Stimulated activated CD4-positive, alpha-beta T cell treated with anti-CD3 and anti-CD28 coated beads, Interleukin-2, amount 100 ng/mL, for 24 hours (primary cell): ENCODE measurements at places on chromosomes 6 and 20.

DNA sequence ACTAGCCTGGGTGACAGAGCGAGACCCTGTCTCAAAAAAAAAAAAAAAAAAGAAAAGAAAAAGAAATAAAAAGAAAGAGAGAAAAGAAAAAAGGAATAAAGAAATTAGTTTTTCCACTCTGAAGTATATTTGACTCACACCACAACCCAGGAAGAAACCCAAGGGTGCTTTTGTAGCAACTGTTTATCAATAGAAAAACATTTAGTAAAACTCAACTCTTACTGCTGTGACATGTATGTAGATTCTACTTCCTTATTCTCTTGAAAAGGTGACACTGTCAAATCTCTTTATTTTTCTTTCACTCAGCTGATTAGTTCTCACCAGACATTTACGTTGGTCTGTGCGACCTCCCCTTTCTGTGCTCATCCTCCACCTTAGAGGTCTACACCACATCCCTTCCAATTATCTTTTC is 99.9 kb upstream of the SHLD1 start:
- no peak for DNase-seq

DNA sequence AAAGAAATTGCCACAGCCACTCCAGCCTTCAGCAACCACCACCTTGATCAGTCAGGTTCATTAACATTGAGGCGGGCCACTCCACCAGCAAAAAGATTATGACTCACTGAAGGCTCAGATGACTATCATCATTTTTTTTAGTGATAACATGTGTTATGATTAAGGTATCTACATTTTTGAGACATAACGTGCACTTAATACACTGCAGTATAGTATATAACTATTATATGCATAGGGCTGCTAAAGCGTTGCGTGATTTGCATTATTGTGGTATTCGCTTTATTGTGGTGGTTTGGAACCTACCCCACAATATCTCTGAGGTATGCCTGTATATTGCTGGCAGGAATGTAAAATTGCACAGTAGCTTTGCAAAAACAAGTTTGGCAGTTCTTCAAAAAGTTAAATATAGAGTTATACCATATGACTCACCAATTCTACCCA is 6.8 kb upstream of the RIPK1 start:
- no peak for DNase-seq

GRCh38 chr6:32668226-32668747 is 1.8 kb upstream of the HLA-DQB1 start:
- peak; percentile 22 for DNase-seq

DNA sequence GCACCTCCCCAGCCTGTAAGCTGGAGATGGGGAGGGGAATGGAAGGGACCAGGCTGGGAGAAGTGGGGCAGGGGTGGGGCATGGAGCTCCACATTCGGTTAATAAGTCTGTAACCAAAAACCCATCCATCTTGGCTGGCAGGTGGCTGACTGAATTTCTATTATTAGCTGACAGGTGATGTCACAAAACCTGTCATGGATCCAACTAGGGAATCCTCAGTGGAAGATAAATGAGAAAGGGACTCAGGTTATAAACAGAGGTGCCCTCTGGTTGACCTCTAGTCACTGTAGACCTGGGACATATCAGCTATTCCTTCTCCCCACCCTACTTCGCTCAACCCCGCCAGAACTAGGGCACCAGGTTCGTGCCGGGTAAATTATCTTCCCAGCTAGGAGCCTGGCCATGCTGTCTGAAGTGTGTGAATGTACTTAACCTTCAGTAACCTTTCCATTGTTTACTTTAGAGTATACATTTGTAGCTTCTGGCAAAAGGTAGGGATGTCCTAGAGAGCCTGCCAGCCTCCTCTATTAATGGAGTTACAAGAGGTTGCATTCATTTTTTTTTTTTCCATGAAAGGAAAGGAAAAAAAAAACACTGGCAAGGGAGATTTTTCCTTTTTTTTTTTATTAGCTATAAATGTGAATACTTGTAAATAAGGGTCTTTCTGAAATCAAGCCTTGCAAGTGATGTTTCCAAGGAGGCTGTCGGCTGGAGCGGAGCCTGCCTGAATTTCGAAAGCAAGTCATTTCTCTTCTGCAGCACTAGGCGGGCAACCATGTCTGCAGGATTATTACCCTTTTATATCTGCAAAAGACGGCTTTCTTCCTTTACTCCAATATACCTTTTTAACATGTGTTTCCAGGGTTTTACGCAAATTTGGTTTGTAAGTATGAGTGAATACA is 135.9 kb downstream of the TMEM242 start:
- no peak for DNase-seq

DNA sequence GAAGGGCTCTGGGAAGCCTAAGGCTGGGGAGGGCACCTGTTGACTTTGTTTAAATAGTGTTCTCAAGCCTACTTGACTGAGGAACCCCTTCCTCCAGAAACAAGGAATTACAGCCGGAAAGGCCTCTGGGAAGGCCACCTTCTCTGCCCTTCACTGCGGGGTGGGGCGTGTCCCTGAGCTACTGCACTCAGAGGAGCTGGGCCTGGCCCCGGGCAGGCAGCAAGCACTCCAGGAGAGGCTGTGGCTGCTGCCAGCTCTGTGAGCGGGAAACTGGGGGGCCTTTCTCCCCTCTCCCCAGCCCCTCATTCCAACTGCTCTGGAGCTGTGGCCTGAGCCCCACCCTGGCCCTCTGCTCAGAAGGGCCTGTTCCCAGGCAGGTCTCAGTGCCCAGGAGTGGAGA is 4.0 kb upstream of the OSBPL2 start:
- no peak for DNase-seq

- no peak for DNase-seq
Observed at GRCh38 chr6:36946526-36946925, 8.0 kb upstream of the PI16 start.

DNA sequence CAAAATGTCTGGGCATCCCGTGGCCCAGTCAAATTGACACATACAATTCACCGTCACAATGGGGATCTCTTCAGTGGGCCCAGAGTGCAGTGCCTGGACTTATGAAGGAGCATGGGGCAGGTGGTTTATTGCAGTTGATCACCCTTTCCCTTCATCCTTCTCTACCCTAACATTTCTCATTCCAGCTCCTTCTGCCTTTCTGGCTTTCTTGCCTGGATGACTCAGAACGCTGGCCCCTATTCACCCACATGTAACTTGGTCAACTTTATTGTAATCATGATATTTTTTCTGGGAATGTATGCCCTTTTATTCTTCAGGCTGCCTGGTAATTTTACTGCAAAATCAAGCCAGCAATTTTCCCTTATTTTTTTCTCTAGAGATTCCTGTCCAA is 179.9 kb upstream of the DTNBP1 start:
- DNase-seq: no peak

- no peak for DNase-seq
Observed at GRCh38 chr6:133674661-133675060, 214.3 kb upstream of the TCF21 start.

- peak; percentile 71 for DNase-seq
Observed at GRCh38 chr6:43308101-43308989, at the start of gene CRIP3. Gene CRIP3 (minus strand): TSS chr6:43308826. CDS start chr6:43308792, 34 bp downstream.

GRCh38 chr6:165511807-165512206 is 151.2 kb downstream of the PDE10A start:
- DNase-seq: no peak

- no peak for DNase-seq
Observed at GRCh38 chr20:40714109-40714508, 25.1 kb upstream of the MAFB start.

DNA sequence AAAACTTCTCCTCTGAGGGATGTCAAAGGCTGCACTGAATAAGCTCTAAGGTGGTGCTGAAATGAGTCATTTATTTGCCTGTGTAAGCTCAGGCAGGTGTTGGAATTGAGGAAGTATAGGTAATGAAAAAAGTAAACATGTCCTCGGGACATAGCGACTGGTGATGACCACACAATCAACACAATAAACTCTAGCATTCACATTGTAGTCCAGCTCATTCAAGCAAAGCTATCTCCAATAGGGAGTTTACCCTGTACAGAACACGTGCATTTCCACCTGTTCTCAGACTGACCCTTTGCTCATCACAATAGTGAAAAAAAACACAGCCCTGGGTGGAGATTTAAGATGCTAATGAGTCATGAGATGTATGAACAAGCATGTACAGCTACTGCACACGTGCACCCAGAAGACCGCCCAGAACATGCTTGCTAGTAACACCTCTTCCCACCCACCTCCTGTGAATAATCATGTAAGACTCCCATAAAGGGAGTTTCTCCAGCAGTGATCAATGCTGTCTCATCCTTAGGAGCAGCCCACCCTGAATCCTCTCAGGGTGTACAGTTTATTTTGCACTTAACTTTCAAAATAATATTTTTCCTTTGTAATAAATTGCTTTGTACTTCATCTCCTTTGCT is 33.0 kb upstream of the POU5F1 start:
- DNase-seq: peak; percentile 61

GRCh38 chr6:1901556-1901955 is 291.8 kb downstream of the FOXC1 start:
- no peak for DNase-seq

DNA sequence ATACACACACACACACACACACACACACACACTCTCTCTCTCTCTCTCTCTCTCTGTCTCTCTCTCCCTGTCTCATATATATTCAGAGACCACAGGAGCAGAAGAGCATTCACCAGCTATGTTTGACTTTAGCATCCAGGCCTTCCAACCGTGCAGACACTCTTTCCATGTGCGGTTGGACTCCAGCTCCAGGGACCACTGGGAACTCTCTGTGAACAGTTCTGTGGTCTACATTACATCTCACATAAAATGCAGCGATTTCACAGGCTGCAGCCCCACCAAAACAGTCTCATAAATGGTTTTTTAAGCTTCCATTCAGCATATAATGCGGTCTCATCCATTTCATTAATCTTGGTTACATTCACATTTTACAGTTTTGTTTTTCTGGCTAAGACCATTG is 508.4 kb upstream of the SULF2 start:
- DNase-seq: no peak

DNA sequence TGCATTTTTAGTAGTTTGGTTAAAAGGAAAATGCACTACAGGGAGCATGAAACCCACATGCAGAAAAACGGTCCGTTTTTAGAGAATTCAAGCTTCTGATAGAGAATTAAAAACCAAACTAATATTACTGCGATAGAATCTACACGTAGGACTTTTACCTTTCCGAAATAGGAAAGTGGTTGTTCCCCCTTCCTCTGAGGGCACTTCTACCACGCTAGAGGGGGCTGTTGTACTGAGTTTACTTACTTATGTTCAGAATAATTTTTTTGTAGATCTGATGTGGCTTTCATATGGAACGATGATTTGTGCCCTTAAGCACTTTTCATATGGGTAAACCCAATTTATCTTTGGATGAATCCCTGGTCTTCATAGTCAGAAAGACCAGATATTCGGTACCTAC is 264.3 kb upstream of the PLN start:
- DNase-seq: peak; percentile 19

- peak; percentile 47 for DNase-seq
Observed at GRCh38 chr6:109373762-109374161, 8.5 kb downstream of the CD164 start.

DNA sequence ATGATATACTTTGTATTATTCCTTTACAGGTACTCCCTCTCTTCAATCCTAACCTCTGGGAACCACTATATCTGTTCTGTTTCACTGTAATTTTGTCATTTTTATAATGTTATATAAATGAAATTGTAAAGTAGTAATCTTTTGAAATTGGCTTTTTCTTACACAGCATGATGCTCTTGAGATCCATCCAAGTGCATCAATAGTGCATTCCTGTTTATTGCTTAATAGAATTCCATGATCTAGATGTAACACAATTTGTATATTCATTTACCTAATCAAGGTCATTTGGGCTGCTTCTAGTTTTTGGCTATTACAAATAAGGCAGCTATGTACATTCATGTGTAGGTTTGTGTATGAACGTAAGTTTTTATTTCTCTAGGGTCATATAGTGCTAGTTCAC is 174.6 kb downstream of the KHDC1L start:
- no peak for DNase-seq

DNA sequence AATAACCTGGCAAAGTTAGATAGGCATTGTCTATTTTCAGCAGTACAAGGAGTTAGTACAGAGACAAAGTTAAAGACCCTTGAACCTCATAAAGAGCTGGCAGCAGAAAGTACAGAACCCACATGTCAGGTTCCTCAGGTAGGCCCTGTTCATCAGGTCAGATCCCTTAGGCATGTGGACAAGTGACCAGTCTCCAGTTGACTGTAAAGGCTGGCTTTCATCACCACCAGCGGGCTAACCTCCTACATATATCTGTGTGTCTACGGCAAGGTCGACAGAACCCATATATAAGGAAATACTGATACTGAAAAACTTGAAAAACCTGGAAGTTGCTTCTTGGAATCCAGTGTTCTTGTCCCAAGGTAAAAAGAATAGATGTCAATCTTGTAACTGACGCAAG is 223.1 kb upstream of the SGK1 start:
- no peak for DNase-seq

DNA sequence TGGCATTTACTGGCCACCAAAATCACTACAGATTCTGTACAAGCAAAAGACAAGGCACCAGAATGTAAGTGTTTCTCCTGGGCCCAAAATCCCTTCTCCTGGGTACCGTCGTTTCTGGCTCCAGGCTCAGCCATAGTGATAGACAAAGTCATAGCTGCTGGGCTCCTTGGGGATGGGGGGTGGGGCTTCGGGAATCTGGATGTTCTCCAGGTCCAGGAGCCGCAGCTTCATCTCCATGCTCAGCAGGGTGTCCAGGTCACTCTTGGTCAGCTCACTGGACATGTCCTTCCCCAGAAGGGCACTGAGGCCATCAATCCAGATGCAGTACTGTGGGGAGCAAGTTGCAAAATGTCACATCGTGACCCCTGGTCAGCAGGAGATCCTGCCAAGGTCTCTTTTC is 39.2 kb downstream of the ELMO2 start:
- DNase-seq: no peak

GRCh38 chr6:169933251-169933821 is 181.9 kb downstream of the ERMARD start:
- DNase-seq: no peak

DNA sequence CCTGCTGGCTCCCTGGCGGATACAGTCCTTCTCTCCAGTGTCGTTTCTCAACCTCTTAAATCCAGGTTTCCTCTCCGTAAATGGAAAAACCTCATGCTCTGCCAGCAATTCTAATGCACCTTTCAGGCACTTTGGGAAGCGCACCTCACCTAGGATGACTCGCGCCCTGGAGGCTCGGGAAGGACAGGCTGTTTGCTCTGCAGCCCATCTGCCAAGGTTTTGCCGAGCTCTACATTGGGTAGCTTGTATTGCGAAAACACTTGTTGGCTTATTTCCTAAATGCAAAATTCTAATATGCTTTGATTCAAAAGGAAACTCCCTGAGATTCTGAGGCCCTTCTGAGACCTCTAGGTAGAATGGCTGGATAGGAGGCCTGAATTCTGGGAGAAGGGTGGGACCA is 102.6 kb upstream of the MLN start:
- DNase-seq: no peak

DNA sequence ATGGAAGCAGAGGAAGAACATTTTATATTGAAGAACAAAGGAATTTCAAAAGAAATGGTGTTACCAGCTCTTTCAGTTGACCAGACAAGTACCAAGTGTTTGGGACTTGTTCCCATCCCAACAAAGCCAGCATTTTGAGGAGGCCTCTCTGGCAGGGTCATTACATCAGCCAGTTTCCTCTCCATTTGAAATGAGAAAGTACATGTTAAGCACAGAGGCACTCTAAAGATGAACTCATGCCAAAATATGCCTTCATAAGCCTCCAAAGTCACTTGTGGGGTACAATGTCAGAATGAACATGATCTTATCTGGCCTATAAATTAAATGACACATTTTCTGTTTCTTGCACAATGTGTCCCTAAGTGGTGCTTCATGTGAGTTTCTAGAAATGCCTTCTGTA is 223.9 kb downstream of the PRL start:
- no peak for DNase-seq
